ENCODE measurements at places on chromosomes 3 and 15.

GRCh38 chr15:26889298-26889898, 22.5 kb downstream of the GABRA5 start:
- DNase-seq, result no peak

DNA sequence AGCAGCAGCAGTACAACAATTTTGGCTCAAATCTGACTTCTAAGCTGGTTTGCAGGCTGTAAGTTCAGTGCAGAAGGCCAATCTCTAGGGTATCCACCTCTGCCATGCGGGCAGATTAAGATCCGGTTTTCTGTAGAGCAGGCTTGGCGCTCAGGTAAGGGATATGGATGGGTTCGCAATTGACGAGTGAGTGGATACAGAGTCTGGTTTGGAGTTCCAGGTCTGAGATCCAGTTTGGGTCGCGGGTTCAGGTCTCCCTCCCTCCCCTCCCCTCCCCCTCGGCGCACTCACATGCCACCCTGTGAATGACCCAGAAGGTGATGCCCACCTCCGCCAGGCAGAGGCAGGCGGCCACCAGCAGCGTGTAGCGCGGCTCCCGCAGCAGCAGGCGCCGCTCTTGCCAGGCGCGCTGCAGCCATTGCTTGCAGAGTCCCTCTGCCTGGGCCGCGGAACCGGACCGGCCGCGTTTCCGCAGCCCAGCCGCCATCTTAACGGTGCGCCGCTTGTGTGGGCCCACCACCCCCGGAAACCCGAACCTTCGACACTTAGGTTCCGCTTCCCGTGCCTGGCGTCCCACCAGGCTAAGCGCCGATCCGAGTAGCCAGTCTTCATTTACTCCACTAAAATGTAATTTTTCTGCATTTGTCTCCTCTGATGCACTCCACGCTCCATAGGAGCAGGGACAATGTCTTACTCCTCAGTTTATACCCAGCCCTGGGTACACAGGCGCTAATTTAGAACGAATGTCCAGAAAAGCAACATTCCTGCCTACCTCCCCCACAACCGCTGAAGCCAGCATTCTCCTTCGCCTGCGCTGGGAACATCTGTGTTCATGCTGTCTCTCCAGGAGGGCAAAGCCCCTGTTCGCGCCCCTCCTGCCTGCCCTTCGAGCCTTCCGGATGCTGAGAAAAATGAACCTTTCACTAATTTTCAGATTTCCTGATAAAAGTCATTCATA, at the start of gene ALG3:
ALG3 (minus strand) TSS at position 509 of the 958 bp plus-strand sequence; CDS start at position 487, 22 bp downstream.
- peak; percentile 73 for DNase-seq

- DNase-seq, result no peak
Measured at GRCh38 chr15:40793216-40793989, 13.5 kb upstream of the ZFYVE19 start.

- DNase-seq, result no peak
Measured at GRCh38 chr3:37580237-37580636, 281.4 kb upstream of the CTDSPL start.

Measured in GM18507 (cell line).